ENCODE measurements at places on chromosomes 1 and 21.

- no peak for DNase-seq
Measured at GRCh38 chr1:57848406-57848805, 424.5 kb upstream of the DAB1 start.

GRCh38 chr1:7233237-7233540 lies 447.9 kb downstream of the CAMTA1 start:
- DNase-seq = no peak

GRCh38 chr1:71655604-71656003 lies 574.8 kb upstream of the ZRANB2 start:
- DNase-seq = no peak

GRCh38 chr1:164785841-164786534 lies 227.0 kb downstream of the PBX1 start:
- DNase-seq = no peak

DNA sequence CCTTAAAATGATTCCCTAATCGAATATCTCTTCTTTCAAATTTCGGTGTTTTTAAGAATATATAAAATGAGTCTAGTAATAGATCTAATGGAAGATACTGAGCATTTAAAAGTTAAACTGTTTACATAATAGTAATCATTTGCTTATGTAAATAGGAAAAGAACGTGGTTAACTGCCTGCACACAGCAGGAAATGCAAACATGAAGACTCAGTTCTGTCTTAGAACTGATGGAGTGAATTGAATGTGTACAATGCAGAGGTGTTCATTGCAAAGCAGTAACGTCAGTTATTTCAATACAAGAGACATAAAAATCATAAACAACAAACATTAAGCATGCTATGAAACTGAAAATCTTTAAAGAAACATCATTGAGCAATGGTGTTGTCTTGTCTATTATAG lies 359.4 kb upstream of the ADAMTS5 start:
- no peak for DNase-seq

GRCh38 chr1:118920124-118920717 lies 67.9 kb downstream of the TBX15 start:
- no peak for DNase-seq
